ENCODE measurements at places on chromosomes 7 and 10.
A peak's percentile ranks its signal among the peaks of the same experiment; 100 is the strongest.

GRCh38 chr7:95950698-95951097 lies 178.3 kb downstream of the DYNC1I1 start:
- DNase-seq: no peak

DNA sequence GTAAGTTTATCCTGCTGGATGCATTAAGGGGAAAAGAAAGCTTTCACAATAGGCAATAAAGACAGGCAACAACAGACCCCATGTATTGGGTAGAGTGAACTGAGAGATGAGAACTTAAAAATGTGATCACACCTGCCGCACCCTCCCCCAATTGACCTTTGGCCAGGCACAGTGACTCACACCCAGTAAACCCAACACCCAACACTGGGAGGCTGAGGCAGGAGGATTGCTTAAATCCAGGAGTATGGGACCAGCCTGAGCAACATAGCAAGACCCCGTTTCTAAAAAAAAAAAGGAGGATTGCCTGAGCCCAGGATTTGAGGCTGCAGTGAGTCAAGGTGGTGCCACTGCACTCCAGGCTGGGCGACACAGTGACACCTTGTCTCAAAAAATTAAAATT lies 86.9 kb downstream of the MPP7 start:
- no peak for DNase-seq

- peak; percentile 22 for DNase-seq
Observed at GRCh38 chr10:29386342-29386999, 97.6 kb downstream of the LYZL1 start.

DNA sequence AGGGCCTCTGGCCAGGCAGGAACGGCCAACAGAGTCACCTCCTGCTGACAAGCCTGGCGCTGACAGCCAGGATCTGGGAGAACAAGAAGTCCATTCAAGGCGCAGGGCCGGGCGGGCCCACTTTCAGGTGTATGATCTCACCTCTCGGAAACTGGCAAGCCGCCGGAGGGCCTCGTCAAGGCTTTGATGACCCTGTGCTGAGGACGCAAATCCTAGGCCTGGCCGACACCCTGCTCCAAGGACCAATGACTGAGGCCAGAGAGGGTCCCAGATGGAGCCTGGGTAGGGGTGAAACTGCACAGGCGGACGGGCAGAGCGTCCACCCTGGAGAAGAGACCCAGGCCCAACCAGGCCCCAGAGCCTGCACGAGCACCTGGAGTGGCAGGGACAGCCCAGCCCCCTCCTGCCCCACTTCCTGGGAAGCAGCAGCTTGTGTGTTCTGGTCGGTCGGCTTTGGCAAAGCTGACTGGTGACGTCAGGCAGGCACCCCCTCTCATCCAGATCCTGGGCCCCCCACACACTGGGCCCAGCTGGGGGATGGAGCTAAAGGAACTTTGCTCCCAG lies 30.6 kb downstream of the MYL10 start:
- DNase-seq: no peak

DNA sequence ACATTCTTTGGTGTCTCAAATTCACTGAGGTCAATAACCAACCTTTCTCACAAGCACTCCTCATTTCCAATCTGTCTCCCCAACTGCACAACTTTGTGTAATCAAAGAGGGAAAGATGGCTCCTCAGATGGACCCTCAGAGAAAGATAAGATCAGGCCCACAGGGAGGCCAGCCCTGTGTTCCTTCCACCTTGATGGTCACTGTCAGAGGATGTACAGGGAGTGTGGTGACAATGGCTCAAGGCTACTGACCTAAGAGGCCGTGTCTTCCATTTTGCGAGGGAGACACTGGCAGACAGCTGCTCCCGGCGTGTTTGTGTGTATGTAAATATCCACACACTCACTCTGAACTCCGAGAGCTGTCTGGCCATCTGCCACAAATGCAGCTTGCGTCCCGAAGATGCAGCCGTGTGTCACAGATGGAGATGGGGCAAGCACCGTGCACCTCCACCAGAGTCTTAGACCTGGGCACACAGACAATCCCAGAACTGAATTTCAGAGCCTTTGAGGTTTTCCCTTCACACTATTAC lies 712.1 kb upstream of the NRP1 start:
- DNase-seq: no peak

- DNase-seq: no peak
Observed at GRCh38 chr7:127628445-127628844, 10.5 kb upstream of the PAX4 start.

GRCh38 chr7:75604408-75604807 lies 112.3 kb downstream of the SPDYE5 start:
- no peak for DNase-seq

- no peak for DNase-seq
Observed at GRCh38 chr7:92824450-92824849, 11.9 kb downstream of the CDK6 start.

DNA sequence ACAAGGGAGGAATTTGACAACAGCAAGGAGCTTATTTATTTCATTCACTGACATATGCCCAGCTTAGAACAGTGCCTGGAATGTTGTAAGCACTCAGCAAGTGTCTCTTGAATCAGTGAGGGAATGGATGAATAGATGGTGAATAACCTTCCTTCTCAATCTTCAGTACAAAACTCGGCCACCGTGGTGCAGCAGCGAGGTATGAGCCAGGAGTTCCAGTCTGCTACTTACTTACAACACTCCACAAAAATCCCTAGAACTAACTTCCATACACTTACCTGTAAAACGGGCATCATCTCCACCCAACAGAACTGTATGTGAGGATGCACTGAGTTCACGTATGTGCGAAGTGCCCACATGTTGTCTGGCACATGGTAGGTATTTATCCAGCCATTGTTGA lies 237.4 kb downstream of the WDR11 start:
- peak; percentile 53 for DNase-seq

- DNase-seq: no peak
Observed at GRCh38 chr7:47484457-47484856, 97.5 kb downstream of the TNS3 start.

GRCh38 chr10:75597773-75598440 lies 166.5 kb downstream of the LRMDA start:
- peak; percentile 40 for DNase-seq

GRCh38 chr7:25779002-25779546 lies 372.9 kb upstream of the NFE2L3 start:
- DNase-seq: no peak

DNA sequence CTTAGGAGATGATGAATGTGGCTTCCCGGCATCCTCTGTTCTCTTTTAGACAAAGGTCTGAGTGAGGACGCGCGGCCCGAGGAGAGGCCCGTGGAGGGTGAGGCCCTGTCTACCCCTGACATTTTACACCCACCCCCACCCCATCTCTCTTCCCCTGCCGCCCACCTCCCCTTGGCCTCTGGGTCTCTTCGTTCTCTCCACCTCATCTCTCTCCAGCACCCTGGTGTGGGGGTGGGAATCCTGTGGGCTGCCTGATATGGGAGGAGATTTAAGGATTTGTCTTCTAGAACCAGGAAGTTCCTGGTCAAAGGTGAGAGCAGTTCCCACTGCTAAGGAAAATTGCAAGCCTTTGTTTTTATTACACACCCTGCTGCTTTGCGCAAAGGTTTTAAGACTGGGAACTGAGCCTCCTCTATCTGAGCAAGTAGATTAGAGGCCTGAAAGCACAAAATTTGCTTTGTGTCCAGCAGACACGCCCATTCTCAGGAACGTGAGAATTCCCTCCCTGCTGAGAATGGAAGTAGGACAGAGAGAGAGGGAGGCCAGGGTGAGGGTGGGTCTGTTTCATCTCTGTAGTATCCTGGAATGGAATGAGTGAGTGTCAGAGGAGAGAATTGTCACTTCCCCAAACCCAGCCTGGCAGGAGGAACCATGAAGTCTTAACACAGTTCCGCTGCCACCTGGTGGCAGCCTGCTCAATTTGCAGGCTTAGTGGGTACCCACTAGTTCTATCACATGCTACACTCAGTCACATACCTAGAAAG lies 91.2 kb downstream of the GTF2IRD1 start:
- DNase-seq: peak; percentile 44

- no peak for DNase-seq
Observed at GRCh38 chr7:111238886-111239285, 148.0 kb downstream of the LRRN3 start.

DNA sequence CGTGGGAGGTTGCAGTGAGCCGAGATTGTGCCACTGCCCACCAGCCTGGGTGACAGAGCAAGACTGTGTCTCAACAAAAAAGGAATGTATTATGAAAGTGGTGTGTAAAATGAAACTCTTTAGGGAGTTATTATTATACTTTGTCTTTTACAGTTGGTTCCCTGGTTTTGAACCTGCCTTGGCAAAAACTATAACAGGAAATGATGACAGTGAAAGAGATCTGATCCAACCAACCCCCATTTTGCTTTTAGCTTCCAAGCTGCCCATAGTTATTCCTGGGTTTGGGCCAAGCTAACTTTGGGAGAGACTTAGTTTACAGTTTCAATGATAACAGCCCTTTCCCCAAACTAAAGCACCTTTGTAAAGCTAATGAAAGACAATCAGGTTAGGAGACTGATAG lies 34.1 kb upstream of the NMT2 start:
- no peak for DNase-seq

GRCh38 chr10:95279042-95279820 lies 11.6 kb downstream of the PDLIM1 start:
- no peak for DNase-seq

GRCh38 chr10:131021969-131022368 lies 289.6 kb downstream of the TCERG1L start:
- no peak for DNase-seq

GRCh38 chr7:50304129-50304910 lies at the start of gene IKZF1:
Gene IKZF1, plus strand, starts transcription at chr7:50304716. Its CDS starts 14,346 bp downstream, at chr7:50319062.
- peak; percentile 13 for DNase-seq

- DNase-seq: no peak
Observed at GRCh38 chr7:85469446-85470010, 282.7 kb upstream of the SEMA3D start.

DNA sequence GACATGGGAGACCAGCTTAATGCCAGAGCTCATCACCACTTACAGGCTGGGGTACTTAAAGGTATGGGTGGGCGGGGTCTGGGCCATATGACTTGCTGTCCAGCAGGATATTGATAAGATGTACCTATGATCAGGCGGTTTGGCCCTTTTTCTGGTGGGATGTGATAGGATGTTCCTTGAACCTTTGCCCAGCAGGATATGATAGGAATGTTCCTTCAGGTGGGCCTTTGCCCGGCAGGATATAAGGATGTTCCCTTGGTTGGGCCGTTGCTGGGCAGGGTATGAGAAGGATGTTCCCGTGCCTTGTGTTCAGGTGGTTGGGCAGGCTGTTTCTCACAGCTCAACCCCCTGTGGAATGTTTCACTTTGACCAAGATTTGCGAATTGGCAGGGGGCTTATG lies 187.2 kb upstream of the CXCL12 start:
- DNase-seq: no peak

DNA sequence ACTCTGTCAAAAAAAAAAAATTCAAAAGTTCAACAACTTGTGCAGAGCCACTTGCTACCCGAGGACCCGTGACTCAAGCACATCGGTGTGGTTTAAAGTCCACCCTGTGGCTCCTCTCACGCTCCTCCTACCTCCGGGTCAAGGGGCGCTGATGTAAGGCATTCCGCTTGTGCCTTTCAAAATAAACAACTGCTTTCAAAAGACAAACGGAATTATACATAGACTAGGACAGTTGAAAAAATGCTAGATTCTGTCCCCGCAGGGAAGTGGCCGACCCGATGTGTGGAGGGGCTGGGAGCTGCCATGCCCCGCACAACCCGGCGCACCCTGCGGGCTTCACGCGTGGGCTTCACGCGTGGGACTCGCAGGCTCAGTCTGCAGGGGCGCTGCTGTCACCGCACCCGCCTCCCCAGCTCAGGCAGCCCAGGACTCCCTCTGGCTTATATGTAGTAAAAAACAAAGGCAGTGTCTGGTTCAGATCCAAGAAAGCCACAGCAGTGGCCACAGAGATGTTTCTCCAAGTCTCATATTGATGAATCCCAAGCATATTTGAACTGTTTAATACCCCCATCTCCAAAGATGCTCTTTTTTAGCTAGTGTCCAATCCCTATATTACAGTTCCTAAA lies 239.7 kb upstream of the INHBA start:
- no peak for DNase-seq

DNA sequence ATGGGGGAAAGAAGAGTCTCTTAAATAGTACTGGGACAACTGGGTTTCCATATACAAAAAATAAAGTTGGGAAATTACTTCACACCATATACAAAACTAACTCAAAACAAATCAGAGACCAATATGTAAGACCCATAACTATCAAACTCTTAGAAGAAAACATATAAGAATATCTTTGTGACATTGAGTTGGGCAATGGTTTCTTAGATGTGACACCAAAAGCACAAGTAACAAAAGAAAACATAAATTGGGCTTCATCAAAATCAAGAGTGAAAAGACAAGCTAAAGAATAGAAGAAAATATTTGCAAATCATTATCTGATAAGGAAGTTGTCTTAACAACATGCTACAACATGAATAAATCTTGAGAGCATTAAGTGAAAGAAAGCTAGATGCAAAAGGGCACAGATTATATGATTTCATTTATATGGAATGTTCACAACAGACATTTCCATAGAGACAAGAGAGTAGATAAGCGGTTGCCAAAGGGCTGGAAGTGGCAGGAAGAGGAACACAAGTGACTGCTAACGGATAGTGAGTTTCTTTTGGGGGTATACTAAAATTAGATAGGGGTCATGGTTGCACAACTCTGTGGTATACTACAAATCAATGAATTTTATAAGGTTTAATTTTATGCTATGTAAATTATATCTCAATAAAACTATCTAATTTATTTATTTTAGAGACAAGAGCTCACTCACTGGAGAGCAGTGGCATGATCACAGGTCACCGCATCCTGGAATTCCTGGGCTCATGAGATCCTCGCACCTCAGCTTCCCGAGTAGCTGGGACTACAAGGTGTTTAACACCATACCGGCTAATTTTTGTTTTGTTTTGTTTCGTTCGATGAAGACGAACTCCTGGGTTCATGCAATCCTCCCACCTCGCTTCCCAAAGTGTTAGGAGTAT lies 35.4 kb downstream of the JMJD1C start:
- DNase-seq: no peak

GRCh38 chr10:9294865-9295264 lies 1240.4 kb downstream of the GATA3 start:
- no peak for DNase-seq

DNA sequence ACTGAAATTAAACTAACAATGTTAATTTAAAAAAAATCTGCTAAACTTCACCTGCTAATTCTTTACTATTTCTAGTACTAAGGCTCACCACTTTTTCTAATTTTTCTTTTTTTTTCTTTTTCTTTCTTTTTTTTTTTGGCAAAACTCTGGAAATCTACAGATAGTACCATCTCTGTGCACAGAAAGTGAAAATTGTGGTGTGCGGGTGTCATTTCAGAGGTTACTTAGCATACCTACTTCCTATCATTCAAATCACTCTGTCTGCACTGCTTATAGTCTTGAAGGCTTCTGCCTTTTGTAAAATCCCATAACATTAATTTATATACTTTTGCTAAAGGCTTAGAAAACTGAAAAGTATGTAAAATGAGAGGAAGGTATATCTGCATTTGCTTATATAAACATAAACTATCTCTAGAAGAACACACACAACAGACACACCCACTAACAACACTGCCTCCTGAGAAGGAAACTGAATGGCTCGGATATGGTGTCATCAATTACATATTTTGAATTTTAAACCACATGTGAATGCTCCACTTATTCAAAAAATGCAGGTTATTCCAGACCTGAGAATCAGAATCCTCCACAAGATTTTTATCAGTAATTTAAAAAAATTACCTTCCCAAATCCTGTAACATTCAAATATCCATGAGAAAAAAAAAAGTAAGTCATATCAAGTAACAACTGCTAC lies 229.5 kb downstream of the PARD3 start:
- no peak for DNase-seq

GRCh38 chr10:21161647-21162046 lies 264.5 kb upstream of the NEBL start:
- DNase-seq: no peak
